ENCODE measurements at places on chromosomes 2 and 18.

- no peak for DNase-seq
Measured at GRCh38 chr2:79191816-79192215, 32.3 kb upstream of the REG3A start.

DNA sequence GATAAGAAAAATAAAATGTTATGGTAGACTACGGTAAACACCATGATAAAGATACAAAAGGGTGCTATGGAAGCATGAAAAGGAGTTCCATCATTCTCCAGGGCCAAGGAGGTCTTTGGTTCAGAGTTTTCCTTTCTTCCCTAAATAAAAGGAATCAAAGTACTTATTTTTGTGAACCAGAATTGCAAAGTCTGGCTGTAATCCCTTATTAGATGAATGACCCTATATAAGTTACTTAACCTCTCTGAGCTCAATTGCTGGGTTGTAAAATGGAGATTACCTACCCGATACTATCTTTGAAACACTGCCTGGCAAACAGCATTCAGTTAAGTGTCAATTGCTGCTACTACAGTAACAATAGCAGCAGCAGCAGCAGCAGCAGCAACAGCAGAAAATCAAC lies 90.0 kb downstream of the C2orf74 start:
- no peak for DNase-seq

DNA sequence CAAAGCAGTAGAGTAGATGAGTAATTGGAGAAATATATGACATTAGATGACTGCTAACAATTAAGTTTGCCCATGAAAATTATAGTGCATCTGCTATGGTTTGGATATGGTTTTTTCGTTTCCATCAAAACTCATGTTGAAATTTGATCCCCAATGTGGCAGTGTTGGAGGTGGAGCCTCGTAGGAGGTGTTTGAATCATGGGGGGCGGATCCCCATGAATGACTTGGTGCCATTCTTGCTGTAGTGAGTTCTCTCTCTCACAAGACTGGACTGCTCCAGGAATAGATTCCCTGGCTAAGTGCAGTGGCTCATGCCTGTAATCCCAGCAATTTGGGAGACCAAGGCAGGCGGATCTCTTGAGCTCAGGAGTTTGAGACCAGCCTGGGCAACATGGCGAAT lies 9.7 kb upstream of the CUL3 start:
- no peak for DNase-seq

- no peak for DNase-seq
Measured at GRCh38 chr2:121471532-121472469, 58.9 kb upstream of the RNU4ATAC start.

GRCh38 chr2:239002954-239003623 lies 155.2 kb downstream of the TWIST2 start:
- no peak for DNase-seq

DNA sequence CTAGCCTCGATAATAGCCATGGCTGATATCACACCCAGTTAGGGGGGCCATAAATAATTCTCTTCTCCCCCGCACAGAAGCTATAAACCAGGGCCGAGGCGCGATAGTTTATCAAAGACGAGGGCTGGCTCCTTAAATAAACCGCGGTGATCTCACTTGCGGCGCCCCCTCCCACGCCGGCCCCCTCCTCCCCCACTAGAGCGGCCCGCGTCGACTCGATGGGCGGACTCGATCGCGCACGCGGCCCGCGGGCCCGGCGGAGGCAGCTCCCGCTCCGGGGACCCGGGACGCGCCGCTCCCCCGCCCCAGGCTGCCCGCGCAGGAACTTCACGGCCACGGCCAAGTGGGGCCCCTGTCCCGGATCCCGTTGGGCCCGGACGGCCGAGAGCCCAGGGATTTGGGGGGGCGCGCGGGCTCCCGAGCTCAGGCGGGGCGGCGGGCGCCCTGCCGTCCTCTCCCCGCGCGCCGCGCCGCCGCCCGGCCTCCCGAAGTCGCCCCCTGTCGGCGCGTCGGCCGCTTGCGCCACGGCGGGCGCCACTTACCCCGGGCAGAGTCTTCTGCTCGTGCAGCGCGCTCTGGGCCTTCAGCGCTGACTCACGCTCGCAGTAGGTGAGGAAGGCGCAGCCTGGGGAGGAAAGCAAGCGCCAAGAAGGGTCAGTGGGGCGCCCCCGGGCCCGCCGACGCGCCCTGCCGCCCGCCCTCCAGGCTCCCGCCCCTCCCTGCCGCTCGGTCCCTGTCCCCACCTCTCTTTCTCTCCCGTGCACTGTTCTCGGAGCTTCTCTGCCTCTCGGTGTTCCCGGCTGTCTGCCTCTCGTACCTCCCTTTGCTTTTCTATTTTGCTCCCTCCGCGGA lies 80.4 kb downstream of the CELF4 start:
- DNase-seq = no peak

DNA sequence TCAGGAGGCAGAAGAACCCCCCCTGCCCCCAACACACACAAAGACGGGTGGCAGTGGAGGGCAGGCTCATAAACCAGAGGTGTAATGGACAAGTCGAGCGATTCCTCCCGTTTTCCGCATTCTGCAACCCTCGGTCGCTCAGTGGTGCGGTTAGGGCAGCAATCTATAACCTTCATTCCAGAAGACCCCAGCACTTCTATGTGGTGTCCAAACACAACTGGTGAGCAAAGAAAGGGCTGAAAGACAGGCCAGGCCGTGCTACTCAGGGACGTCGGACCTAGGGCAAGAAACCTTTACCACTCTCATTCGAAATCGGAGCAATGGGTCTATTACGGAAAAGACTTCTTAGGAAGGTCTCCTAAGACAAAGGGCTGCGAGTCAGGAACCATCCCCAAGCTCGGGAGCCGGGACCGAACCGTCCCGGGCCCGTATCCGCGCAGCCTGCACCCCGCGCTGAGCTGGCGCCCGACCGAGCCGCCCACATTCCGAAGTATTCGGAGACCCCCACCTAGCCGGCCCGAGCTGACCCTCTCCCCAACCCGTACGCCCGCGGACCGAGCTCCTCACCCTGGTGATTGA lies 568 bp downstream of the ARL5A start:
- DNase-seq = no peak

GRCh38 chr2:19868224-19868623 lies 33.6 kb downstream of the TTC32 start:
- no peak for DNase-seq

- no peak for DNase-seq
Measured at GRCh38 chr18:295756-296490, 28.1 kb upstream of the THOC1 start.

- no peak for DNase-seq
Measured at GRCh38 chr2:132542953-132543569, 126.5 kb downstream of the GPR39 start.

- DNase-seq = no peak
Measured at GRCh38 chr2:109516445-109517117, 97.2 kb downstream of the SEPTIN10 start.

- DNase-seq = no peak
Measured at GRCh38 chr2:126637386-126637785, 18.6 kb upstream of the GYPC start.

GRCh38 chr2:237631007-237631785 lies 3.8 kb downstream of the LRRFIP1 start:
- DNase-seq = no peak

DNA sequence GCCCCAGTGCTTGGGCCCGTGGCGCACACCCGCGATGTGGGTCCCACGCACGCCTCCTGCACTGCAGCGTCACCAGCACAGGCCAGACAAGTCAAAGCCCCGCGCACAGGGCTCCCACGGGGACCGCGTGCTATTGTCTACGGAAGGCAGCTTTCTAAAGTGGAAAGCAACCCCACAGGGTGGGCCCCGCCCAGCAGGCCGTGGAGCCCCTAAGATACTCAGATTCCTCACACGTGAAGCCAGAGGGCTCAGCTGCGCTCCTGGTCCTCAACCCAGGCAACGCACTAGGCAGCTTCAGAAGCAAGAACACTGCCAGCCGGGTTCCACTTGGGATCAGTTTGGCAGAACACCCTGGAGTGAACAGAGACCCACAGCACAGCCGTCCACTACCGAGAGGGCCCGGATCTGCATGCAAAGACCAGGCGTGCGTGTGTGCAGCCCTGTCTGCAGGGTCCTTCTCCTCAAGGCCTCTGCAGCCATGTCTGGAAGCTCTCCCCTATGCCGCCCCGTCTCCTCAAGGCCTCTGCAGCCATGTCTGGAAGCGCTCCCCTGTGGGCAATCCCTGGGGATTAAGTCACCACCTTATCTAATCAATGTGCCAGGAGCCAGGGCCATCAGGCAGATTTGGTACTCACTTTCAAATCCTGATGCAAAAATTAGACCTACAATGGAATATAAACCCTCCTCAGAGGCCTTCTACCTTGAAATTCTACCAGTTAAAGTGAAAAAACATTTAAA lies 231.3 kb downstream of the HDAC4 start:
- no peak for DNase-seq

DNA sequence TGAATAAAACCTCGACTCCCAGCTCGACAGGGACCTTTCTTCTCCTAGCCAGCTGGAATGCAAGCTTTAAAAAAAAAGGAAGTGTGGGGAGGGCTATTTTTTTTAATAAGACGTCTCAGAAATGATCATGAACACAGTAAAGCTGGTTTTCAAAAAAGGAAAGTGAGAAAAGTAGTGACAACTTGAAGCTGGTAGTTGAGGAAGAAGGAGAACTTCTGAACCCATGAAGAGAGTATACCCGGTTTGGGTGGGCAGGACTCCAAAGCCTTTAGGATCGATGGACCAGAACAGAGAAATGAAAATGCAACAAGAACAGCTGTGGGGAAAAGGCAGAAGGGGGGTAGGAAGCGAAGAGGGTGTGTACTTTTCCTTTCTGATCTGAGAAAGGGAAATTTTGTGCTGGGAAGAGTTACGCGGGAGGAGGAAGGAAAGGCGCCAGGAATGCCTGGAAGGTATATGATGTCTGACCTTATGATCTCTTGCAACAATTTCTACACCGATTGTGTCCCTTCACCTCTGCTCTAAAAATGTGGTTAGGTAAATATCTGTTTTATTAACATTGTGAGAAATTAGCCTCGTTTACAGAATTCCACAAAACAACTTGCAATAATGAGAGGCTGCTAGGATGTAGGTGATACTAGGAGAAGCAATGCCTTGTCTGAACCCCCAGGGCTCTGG lies 22.6 kb upstream of the CYP1B1 start:
- DNase-seq = no peak

GRCh38 chr2:152594022-152594766 lies 123.1 kb downstream of the PRPF40A start:
- DNase-seq = no peak

Measured in NCI-H187 treated with DMSO at 0.1 percent for 48 hours (cell line).